T-helper 2 cell (primary cell): ENCODE measurements at places on chromosomes 12 and 14.

DNA sequence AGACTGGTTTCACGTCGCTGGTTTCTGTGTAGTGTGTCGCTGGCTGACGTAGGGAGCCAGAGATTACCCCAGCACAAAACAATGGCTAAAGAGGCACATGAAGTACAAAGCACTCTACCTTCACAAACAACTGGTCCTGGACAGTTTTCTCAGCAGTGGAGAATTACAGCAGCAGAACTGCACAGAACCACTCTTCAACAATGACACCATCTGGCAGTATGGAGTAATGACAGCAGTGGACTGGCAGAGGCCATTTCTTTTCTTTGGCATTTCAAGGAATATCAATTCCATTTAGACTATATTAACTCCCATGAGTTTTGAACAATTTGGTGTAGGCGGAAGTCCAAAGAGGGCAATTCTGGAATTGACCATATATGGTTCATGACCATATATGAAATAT, 1074.1 kb downstream of the AACS start:
- no peak for DNase-seq

DNA sequence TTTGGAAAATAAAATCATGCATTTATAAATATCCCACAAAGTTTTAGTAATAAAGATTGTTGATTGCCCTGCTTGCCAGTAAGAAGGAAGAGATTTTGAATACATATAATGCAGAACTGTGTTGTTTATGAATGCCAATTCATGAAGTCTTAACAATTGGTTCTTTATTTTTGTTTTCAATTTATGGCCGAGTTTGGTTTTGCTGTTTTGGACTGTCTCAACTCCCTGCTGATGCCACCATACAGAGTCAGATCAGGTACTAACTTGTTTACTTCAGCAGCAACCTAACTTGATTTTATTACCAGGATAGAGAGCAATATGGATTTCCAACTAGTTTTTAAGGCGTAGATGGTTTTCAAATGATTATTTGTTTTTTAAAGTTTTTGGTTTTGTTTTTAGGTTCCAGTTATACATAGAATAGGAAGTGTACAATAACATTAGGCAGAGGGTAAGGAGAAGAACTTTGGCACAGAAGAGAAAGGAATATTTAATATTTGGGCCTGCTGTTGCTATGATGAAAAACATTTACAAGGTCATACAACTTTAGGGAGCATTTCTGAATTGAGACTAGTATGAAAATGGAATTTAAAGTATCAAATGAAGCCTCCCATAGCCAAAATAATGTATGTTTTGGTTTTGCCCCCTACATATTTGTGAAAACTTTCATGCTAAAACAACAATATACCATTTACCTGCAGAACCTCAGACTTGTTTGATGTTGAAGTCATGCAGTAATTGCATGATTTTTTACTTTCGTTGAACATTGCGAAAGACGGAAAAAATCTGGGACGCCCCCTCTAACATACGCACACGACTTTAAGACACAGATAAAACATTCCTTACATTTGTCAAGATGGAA, 904 bp upstream of the FAM177A1 start:
- no peak for DNase-seq

GRCh38 chr12:50401500-50402081, 906 bp downstream of the LARP4 start:
- no peak for DNase-seq

DNA sequence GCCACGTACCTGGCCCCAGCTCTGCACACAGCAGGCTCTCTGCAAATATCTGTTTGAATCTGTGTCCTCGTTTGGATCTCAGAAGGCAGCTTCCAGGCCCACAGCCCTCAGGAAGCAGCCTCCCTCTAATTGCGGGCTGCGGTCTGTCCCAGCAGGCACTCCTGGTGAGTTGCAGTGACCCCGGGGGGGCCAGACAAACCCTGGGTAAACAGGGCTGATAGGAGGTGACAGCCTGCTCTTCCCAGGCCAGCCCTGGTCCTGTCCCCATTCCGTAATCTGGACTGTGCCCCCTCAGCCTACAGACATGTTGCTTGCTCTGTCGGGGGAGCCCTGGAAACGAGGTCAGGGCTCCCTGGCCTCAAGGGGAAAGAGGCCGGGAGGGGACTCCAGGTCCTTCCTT, 2.0 kb downstream of the FOXN4 start:
- no peak for DNase-seq

DNA sequence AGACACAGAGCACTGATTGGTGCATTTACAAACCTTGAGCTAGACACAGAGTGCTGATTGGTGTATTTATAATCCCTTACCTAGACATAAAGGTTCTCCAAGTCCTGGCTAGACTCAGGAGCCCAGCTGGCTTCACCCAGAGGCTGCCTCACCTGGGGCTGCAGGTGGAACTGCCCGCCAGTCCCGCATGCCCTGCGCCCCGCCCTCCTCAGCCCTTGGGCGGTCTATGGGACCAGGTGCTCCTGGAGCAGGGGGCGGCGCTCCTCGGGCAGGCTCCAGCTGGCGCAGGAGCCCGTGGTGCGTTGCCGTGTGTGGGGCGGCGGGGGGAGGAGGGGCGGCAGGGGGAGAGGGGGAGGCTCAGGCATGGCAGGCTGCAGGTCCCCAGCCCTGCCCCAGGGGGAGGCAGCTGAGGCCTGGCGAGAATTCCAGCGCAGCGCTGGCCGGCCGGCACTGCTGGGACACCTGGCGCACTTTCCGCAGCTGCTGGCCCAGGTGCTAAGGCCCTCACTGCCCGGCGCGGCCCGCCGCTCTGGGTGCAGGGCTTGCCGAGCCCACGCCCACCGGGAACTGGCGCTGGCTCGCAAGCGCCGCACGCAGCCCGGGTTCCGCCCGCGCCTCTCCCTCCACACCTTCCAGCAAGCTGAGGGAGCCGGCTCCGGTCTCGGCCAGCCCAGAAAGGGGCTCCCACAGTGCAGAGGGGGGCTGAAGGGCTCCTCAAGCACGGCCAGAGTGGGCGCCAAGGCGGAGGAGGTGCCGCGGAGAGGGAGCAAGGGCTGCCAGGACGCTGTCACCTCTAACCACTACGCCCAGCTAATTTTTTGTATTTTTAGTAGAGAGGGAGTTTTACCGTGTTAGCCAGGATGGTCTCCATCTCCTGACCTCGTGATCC, 3.1 kb upstream of the SLCO1B3 start:
- DNase-seq = no peak
